ENCODE measurements at places on chromosomes 16 and 17.

DNA sequence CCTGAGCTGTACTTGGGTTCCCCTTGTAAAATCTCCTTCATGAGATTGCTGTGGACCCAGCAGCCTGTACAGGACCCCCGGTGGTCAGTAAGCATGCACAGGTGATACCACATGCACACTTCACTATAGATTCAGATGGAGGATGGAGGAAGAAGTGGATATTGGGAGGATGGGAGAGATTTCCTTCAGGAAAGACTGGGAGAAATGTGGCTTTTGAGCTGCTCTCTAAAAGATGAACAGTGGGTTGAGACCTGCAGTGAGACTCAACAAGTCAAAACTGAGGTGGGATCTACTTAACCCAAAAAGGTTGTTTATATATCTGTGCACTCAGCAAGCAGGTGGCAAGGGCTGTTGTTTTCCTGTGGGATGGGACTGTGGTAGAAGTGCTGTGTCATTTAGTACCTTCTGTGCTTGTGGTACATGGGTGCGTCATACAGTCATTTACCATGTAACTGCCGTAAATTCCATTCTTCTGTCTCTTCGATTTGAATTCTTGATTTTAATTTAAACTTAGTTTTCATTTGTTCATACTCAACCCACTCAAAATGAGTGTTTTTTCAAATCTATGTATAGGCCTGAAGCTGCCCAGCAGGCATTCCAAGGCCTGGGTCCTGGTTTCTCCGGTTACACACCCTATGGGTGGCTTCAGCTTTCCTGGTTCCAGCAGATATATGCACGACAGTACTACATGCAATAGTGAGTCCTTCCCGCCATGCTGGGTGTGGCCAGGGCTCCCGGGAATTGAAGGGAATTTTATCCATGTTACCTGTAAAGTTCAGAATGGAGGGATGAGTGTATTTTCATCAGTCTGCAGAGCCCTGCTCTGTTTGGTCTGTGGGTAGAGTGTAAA lies 6.9 kb downstream of the HERPUD1 start:
- no peak for DNase-seq

DNA sequence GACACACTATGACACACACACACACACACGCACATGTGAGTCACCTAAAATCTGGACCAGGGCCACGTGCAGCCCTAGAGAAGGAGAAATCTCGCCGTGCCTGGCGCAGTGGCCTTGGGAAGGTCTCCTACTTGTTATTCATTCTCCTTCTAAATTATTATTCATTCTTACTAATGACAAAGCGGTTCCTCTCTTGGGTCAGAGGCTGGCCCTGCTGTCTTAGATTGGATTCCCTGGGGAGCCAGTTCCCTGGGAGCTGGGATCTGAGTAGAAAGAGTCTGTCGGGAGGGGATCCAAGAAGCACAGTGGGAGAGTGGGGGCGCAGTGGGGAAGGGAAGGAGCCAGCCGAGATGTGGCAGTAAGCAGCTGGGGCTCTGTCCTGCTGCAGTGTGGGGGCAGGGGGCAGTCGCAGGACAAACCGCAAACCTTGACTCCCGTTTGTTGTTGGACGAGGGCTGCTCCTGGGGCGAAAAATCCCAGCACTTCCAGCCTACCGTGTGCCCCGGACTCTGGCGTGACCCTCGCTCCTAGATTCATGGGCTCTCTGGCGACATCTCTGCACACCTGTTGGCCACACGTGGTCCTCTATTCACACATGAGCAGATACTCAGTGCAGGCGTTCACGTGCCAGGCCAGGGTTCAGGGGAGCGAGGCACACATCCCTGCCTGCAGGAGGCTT lies 18.7 kb upstream of the JPH3 start:
- DNase-seq = no peak

DNA sequence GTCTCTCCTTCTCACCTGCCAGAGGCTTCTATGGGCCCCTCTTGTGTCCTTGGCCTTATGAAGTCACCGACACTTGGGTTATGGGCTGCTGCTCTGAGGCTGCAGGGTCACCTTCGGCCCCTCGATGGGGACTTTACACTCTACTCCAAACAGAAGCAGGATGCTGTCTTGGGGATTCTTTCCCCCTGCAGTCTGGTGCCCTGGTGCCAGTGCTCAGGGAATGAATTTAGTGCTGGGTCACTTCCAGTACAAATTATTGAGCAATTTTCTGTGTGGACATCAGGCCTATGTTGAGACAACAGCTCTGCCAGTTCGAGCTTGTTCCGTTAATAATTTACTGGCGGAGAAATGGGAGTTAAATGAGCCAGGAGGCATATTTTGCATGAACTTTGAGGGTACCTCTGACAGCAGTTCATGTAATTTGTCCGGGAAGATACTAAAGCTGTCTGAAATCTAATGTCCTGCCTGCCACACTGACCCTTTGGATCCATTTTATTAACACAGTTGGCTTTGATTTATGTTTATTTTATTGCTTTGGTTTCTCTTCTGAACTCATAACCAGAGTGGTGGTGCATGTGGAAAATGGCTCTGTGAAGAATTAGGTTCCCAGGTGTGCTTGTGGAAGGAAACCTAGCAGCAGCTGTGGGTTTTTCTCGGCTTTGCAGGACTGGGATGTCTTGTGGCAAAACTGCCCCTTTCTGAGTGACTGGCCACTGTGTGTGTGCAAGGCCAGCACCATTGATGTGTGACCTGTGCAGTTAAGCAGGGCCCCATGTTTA lies 34.1 kb upstream of the DHX8 start:
- DNase-seq = no peak

DNA sequence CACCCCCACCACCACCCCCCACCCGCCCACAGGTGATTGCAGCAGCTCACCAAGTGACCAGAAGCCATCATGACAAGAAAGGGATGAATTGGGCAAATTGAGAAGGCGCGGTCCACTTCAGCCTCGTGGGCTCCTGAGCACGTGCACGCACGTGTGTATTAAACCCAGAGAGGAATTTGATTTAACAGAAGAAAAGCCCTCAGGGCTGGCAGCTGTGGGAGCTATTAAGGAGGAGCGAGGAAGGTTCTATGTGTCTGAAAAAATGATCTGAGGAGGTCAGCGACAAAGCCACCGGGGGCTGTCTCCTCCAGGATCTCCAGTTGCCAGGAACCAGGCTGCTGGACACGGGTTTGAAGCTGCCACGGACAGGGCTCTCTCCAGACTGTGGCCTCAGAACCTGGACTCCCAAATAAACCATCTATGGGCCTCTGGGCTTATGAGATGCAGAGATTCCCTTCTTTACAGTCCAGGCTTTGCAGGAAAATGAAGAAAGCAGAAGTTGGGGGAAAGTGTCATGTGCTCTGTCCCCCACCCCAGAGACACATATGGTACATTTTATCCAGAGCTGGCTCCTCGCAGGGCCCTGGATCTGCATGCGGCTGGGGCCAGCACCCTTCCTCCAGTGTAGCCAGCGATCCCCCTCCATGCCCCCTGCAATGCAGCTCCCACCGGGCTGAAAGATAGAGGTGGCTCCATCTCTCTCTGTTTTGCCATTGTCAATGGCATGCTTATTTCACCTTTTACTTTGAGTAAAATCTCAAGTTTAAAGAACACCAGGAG lies 219.7 kb upstream of the RPL38 start:
- no peak for DNase-seq

- no peak for DNase-seq
Measured at GRCh38 chr16:62985722-62986121, 949.5 kb upstream of the CDH8 start.

- DNase-seq = peak; percentile 2
Measured at GRCh38 chr17:14268264-14268663, 31.6 kb upstream of the CDRT15 start.

- no peak for DNase-seq
Measured at GRCh38 chr17:47831934-47832327, 461 bp downstream of the LRRC46 start.

DNA sequence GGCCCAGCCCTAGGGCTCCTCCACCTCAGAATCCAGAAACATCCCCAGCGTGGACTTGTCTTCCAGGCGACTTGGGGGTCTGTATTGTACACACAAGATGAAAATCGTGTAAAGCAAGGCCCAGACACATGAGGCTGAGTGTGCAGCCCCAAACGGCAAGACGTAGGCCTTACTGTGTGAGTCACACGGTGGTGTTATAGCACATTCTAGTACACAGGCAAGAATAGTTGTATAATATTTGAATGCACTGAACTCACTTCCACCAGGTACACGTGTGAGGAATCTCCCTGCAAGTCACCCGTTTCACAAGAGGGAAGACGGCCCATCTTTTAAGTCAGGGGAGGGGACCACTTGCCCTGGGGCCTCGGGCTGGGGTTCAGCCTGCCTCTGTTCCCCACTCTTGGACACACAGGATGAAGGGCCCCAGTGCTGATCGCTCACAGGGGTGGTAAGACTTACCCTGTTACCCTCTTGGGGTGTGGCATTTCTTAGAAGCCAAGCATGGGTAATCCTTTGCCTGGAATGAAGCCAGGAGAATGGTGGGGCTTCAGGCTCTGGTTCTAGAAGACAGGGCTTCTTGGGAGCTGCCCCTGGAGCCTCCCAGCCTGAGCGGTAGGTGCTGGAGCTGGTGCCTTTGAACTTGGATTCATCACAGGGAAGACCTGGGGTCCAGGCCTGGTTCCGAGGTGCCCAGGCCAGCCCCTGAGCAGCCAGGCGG lies 71.3 kb downstream of the SREBF1 start:
- DNase-seq = no peak

DNA sequence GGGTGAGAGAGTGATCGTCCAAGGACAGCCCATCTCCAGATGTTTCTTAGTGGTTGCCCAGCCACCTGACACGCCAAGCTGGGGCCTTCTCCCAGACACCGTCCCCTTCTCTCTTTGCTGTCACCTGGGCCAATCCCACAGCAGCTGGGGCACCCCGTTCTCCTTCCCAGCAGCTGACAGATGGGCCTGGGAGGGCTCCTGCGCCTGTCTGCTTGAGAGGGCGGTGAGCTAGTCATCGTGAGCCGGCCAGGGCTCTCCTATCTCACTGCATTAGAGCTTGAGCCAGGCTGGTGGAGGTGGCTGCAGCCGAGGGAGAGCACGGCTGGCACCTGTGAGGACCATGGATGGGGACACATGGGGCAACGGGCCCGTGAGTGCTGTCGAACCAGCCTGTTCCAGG lies 41.2 kb downstream of the RAB11FIP3 start:
- no peak for DNase-seq

- no peak for DNase-seq
Measured at GRCh38 chr16:81937305-81938038, 73.8 kb downstream of the SDR42E1 start.

GRCh38 chr16:11796227-11797165 lies 562 bp downstream of the ZC3H7A start:
- DNase-seq = peak; percentile 6

DNA sequence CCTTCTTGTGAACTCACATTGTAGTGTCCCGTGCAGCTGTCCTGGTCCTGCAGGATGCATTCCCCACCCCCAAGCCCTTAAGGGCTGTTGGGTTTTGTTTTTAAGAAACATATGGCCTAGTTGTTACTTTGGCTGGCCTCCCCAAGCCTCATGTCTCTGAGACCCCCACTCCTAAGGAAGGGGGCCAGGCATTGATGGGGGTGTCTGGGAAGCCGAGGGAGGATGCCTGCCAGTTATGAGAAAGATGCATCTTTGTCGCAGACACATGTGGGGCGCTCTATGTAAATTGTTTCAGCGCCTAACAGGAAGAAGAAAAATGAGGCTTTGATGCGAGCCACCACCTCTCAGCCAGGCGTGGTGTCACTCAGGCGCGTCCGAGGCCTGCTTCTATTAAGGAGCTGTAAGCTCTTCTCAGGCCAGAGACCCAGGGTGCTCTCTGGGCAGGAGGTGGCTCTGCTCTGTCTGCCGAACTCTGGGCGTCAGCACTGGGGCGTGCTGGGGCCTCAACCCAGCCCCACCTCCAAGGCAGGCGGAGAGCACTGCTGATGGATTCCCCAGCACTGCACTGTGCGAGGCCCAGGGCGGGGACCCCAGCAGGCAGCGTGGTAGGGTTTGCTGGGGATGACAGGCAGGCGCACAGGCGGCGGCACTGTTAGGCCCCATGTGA lies 70.6 kb downstream of the SREBF1 start:
- peak; percentile 56 for DNase-seq

GRCh38 chr17:27602721-27603420 lies 28.1 kb upstream of the LGALS9 start:
- DNase-seq = peak; percentile 77

GRCh38 chr16:72753881-72754280 lies 294.0 kb downstream of the ZFHX3 start:
- no peak for DNase-seq

DNA sequence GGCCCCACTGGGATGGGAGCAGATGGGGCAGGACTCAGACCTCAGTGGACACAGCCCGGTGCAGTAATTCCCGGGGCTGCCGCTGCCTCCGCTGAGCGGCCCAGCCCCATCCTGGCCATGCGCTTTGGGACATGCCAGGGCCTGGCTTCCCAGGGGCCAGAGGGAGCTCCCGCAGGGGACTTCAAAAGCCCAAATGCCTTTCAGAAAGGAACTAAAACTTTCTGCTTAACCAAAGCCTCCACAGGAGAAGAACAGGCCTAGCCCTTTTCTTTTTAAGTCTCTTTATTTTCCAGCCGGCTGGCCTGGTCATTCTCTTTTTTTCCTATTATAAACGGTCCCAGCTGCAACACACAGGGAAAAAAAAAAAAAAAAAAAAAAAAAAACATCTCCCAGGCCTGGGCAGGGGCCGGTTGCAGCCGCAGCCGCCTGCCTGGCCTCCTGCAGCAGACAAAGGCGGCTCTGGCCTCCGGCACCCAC lies 10.7 kb upstream of the ZNF423 start:
- no peak for DNase-seq

- no peak for DNase-seq
Measured at GRCh38 chr16:17160920-17161431, 309.8 kb downstream of the XYLT1 start.

GRCh38 chr17:50909765-50910605 lies 43.8 kb upstream of the TOB1 start:
- no peak for DNase-seq

GRCh38 chr17:21474815-21475214 lies 98.7 kb downstream of the KCNJ12 start:
- DNase-seq = no peak

- no peak for DNase-seq
Measured at GRCh38 chr17:41793784-41794539, 7.5 kb upstream of the JUP start.

- DNase-seq = no peak
Measured at GRCh38 chr17:77569846-77570564, 388.5 kb upstream of the TNRC6C start.

- no peak for DNase-seq
Measured at GRCh38 chr17:1325766-1326165, 46.3 kb downstream of the TRARG1 start.

GRCh38 chr17:64457156-64457555 lies 8.2 kb downstream of the MILR1 start:
- no peak for DNase-seq

- DNase-seq = no peak
Measured at GRCh38 chr17:27550974-27551505, 79.9 kb upstream of the LGALS9 start.
